ENCODE measurements at places on chromosomes 6 and 20.

DNA sequence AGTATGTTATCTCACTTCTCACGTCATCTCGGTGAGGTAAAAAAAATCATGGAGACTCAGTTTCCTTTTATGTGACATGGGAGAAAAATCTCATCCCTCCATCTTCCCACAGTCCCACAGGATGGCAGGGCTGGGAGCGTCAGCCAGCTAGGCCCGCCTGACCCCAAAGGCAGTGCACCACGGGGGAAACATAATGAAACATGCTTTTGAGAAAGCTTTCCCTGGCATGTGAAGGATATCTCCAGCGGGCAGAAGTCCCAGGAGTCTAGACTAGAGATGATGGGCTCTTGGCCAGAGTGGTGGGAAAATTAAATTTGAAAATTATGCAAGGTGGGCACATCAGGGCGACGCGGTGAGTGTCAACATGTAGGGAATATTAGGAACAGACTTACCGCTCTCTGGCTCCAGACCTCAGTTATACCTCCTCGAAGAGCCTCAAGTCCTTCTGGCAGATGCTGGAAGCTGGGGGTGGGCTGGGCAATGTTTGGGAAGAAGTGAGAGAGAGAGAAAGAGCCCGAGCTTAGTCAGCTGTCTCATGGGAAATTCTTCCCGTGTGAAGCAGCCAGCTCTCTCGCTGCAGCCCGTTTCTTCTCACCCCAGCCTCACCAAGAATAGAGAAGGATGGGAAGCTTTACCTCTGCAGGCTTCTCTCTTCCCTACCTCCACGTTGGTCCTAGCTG is 52.3 kb downstream of the MOCS1 start:
- DNase-seq: no peak

DNA sequence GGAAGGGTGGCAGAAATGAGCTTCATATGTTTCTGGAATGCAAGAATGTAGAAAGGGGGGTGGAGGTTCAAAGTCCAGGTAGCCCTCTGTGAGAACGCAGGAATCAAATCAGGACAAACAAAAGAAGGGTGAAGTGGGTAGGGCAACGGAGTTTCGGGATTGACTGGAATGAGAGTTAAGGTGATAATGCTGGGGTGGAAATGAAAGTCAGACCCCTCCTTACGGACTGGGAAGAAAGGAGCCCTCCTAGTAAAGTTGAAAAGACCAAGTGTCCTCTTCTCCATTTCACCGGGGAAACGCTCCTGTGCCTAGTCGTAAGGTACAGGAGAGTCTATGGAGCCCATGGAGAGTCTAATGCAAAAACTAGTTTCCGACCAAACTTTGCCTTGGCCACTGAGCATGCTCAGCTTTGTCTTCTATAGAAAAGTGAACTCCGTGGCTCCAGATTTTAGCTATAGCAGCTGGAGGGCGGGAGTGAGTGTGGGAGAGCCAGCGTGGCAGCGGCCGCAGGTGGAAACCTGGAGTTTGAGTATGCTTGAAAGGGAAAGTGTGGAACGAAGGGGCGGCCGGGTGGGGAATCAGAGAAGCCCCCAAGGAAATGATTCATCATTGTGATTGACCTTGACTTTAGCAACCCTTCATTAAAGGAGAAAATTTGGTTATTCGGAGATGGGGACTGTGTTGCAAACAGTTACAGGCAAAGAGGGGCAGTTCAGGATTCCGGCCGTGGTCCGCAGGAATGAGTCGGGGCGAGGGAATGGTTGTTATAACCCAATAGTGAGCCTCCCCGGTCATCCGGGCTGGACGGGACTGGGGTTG is 1.3 kb upstream of the LRRC1 start:
- DNase-seq: peak; percentile 10

DNA sequence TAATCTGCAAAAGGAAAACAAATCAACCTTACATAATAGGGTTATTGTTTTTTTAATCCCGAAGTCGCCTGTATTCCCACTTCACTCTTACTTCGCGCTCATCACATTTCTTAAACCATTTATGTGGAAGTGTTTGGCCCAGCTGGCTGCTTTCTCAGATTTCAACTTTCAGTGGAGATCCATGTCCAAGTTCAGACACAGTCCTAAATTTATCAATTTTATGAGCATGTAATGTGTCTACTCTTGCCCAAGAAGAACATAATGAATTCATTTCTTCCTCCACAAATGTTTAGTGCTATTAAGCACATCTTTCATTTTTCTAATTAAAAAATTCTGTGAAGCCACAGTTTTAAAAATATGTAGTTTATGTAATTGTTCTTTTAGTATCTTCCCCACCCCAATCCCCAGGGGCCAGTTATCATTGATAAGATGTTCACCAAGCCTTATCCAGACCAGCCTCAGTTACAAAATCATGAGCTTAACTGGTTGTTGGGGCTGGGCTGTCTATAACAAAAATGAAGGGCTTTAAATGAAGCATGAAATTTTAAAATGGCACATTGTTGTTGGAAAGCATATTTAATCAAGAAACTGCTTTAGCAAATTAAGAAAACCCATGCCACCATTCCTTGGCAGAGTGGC is 151.7 kb downstream of the UST start:
- DNase-seq: no peak

DNA sequence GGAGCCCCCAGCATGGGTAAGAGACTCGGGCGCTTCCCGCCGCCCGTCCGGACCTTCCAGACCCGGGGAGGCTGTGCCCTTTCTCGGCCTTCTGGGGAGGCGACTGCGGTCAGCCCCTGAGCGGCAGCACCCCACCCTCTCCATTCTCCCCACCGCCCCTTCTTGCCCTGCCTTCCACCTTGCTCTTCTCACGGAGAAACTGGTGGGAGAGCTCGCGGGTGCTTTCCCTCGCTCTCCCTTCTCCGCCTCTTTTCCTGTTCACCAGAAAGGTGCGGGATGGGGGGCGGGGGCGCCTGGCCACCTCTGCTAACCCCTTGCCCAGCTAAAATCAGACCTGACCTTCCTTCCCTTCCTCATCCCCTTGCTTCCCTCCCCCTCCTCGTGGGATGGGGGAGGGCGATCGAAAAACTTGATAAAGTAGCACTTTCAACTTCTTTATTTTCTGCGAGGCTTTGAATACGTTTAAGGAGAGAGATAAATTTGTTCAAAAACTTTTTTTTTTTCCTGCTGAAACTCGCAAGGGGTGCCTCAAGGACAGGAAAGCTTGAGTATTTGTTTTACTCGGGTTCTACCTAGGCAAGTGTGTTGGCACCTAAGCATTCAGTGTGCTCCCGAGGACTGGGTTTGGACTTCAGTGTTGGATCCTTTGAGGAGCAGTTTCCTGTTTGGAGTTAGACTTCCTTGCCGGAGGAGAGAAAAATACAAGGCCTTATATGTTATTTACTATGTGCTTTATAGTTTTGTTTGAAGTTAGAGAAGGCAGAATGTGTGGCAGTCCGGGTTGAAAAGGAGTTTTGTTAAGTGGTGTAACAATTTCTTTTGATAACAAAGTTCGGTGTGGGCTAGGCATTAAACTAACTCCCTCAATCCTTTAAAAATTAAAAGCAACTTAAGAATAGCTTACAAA is 897 bp downstream of the CD2AP start:
- no peak for DNase-seq
